ENCODE measurements at places on chromosomes 16 and 17. TPM values are rescaled to one million over a fixed set of nuclear protein-coding genes. Genes with fewer than 3 reads are reported as not detected.

The DPEP3 gene
- not detected for total RNA-seq

The CHD9NB gene
- total RNA-seq: 0.97 TPM

The TBC1D26 gene
- total RNA-seq: 0.38 TPM

The UNKL gene
- 13.5 TPM for total RNA-seq

The KRTAP4-3 gene
- total RNA-seq: not detected

The TMEM92 gene
- total RNA-seq: under 0.01 TPM

Measured in bladder microvascular endothelial cell (primary cell).